K562 (cell line): ENCODE measurements at places on chromosomes 11 and 22. TPM values are rescaled to one million over a fixed set of nuclear protein-coding genes. Genes with fewer than 3 reads are reported as not detected.
A peak's percentile ranks its signal among the peaks of the same experiment; 100 is the strongest.

- no peak overlapping the region for H3K4me3 ChIP-seq
- H3K36me3 ChIP-seq = no peaks in the 10 kb centered on the region
- no peaks in the 10 kb centered on the region for H3K4me1 ChIP-seq
- DNase-seq = no peak
- H3K27ac ChIP-seq = no peak overlapping the region
- peaks cover 40% of the 10 kb centered on the region for H3K27me3 ChIP-seq
These were observed 7.9 kb downstream of the ABTB2 start for GRCh38 chr11:34349882-34350281.

DNA sequence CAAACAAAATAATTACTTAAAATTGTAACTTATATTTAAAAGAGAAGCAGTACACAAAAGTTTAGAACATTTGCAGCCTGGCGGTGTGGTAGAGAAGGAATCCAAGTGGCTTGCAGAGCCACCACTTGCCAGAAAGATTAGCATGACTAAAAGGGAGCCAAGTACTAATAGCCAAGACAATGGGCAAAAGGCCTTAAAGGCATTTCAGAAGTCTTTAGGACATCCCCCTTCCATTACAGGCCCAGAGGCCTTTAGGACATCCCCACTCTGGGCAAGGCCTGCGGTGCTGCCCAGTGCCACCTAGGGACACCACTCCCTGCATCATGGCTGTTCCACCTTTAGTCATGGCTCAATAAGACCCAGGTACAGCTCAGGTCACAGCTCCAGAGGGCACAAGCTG is 32.4 kb downstream of the TMEM225 start:
- H3K4me3 ChIP-seq = no peak overlapping the region
- no peak overlapping the region for H3K27ac ChIP-seq
- H3K27me3 ChIP-seq = no peaks in the 10 kb centered on the region
- DNase-seq = no peak
- no peaks in the 10 kb centered on the region for H3K4me1 ChIP-seq

DNA sequence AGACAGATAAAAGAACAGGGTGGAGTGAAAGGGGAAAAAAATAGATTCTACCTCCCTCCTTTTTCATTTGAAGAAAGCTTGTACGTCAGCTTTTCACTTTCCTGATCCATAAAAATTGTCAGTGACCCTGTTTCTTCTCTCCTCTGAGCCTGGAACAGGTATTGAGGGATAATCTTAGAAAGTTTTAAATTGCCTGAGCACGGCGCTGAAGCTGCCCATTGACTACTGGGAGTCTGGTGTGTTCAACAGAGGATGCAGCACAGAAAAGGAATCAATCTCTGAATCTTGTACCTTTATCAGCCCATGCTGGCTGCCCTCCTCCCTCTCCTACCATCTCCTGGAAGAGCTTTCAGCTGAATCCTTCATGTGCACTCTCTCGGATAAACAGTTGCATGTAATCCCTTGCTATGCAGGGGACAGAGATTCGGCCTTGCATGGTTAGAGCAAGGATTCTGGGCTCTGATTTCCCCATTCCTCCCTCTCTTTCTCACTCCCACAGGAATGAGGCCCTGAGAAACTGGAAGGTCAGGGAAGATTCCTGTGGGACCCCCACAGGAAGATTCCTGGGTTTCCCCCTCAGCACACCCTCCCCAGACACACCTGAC is 162.4 kb upstream of the SYN3 start:
- H3K4me1 ChIP-seq = no peaks in the 10 kb centered on the region
- no peak overlapping the region for H3K4me3 ChIP-seq
- DNase-seq = no peak
- no peaks in the 10 kb centered on the region for H3K36me3 ChIP-seq
- H3K27me3 ChIP-seq = no peaks in the 10 kb centered on the region

GRCh38 chr11:65420979-65421793 is 1.4 kb upstream of the NEAT1 start:
- H3K36me3 ChIP-seq = peaks cover 34% of the 10 kb centered on the region
- peak overlapping the region; percentile 79 for H3K4me3 ChIP-seq
- H3K27me3 ChIP-seq = no peaks in the 10 kb centered on the region
- peak overlapping the region; percentile 98 for H3K27ac ChIP-seq

DNA sequence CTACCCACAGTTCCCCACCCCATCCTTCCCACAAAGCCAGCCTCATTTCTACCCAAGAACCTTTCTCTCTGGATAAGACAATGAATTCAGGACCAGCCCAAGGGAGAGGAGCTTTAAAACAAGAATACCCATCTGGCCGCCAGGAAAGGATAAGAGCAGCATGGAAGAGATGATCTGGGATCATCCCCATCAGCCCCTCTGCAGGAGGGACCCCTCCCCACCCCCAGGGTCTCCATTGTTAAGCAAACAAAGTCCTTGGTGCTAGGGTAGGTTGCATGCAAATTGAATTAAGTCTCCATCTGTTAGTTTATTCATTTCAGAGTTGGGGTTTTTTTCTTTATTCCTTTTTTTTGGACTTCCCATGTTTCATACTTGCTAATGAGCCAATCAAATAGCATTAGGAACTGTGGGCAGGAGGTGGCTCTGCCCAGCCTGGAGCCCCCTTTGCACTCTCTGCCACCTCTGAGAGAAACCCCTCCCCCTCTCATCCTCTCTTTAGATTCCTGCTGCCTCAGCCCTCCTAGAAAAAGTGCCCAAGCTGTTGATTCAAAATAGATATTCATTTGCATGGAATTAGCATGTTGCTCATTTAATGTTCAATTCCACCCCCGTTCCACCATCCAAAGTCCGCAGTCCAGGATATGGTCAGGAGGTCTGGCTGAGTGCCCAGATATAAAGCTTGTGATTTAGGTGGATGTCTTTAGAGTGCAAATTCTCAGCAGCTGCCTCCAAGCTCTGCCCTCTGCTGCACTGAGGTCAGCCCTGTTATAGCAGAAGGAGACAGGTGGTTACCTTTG is 138.5 kb upstream of the NCAM1 start:
- DNase-seq = no peak
- no peak overlapping the region for H3K27ac ChIP-seq
- no peak overlapping the region for H3K4me3 ChIP-seq
- H3K4me1 ChIP-seq = no peaks in the 10 kb centered on the region

GRCh38 chr11:122440811-122441665 is 214.5 kb upstream of the UBASH3B start:
- no peak overlapping the region for H3K27ac ChIP-seq
- no peak overlapping the region for H3K4me3 ChIP-seq
- H3K27me3 ChIP-seq = no peaks in the 10 kb centered on the region
- H3K4me1 ChIP-seq = no peaks in the 10 kb centered on the region

- no peak overlapping the region for H3K4me3 ChIP-seq
- no peaks in the 10 kb centered on the region for H3K4me1 ChIP-seq
- H3K27me3 ChIP-seq = no peaks in the 10 kb centered on the region; the same call in 2 of the 3 replicates
These were observed 38.5 kb downstream of the SHANK2 start for GRCh38 chr11:71213696-71214552.

DNA sequence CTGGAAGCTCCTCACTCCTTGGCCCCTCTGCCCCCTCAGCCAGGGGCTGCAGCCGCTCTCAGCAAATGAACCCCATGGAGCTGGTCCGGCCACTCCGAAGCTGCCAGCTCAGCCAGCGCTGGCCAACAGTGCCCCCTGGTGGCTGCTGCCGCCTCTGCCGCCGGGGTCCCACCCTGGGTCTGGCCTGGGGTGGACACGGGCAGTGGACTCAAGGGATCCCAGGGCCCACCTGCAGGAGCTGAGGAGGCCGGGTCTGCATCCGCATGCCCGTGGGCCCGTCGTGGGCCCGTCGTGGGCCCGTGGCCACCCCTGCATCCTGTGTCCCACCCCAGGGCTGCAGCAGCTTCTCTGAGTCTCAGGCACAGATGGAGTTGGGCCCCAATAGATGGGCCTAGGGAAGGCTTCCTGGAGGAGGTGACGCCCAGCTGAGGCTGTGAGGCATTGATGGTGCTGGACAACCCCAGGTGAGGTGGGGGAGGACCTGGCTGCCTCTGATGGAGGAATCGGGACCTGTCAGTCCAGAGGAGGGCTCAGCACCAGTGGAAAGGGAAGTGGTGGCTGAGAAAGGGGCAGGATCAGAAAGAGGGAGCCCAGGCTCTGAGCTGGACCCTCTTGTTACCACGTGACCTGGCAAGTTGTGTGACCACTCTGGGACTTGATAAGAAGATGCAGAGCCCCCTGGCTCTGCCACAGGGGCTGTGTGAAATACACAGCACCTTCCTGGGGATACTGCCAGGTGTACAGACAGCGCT is 522.3 kb downstream of the BRD1 start:
- H3K36me3 ChIP-seq = no peaks in the 10 kb centered on the region
- H3K4me3 ChIP-seq = no peak overlapping the region

The SLC7A4 gene
- total RNA-seq = not detected in 2 replicates

The FOSL1 gene
- total RNA-seq = 26.1 and 28.7 TPM in 2 replicates

The TIMM8B gene
- total RNA-seq = 104 and 113 TPM in 2 replicates
